NCI-H2171 treated with DMSO at 0.1 percent for 48 hours (cell line): ENCODE measurements at places on chromosomes 4 and X.
A peak's percentile ranks its signal among the peaks of the same experiment; 100 is the strongest.

DNA sequence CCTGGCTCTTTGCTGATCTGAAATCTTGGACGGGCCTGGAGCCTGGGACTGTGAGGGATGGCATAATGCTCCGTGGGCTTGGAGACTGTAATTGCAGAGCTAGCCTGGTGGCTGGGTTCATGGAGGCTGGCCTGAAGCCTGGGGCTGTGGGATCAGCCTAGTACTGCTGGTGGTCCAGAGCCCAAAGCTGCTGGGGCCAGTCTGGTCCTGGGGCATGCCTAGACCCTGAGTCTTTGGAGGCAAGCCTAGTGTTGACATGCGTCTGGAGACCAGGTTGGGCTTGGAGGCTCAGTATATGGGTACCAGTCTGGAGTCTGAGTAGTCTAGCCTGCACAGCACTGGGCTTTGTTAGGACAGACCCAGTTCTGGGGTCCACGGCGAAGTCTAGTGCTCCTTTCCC lies 172.0 kb upstream of the ZC4H2 start:
- no peak for DNase-seq

DNA sequence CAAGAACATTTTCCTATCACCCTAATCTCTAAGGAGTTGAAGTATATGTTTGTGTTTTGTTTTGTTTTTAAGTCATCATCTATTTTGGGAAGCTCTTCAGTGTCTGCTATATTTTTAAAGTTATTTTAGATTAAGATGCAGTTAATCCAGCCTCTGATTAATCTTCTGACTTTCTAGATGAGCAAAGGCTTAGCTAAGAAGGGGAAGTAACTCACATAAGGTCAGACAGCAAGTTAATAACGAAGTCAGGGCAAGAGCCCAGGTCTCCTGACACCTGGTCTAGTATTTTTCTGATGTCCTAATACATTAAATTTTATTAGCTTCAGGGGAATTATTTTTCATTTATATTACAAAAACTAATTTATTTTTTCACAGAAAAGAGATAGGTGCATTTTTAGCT lies 168.5 kb downstream of the SOWAHB start:
- no peak for DNase-seq

- no peak for DNase-seq
Observed at GRCh38 chr4:26127851-26128337, 192.9 kb upstream of the RBPJ start.

DNA sequence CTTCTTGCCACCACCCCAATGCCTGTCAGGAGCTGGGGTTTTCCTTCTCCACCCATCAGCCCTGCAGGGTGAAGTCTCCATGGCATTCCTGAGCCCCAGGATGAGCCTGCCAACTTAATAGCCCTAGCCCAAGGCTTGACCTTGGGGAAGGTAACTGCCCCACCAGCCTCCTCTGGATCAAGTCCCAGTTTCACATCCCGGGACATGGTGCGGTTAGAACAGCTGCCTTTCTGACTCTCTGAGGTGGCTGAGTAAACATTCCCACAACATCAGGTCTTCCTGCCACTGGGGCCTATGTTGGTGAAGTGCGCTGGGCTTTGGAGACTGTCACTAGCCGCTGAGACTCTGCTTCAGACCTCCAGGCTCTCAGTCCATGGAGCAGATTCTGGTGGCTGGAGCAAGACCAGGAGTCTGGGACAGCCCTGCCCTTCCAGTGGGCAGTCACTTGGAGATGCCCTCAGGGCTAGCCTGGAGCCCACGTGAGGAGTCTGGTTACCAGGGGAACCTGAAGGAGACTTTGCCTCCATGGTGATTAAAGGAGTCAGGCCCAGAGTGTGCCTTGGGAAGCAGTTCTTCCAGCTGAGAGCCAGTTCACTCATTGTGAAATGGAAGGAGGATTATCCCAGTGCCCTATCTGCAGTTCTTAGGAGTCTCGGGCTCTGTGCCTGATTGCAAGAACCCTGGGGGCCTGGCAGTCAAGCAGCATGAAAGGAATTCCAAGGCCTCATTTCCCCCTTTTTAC lies 56.8 kb downstream of the SMIM20 start:
- no peak for DNase-seq

- DNase-seq: no peak
Observed at GRCh38 chr4:57055886-57056285, 54.3 kb downstream of the IGFBP7 start.

- DNase-seq: no peak
Observed at GRCh38 chr4:5773271-5773555, 62.2 kb downstream of the EVC start.

DNA sequence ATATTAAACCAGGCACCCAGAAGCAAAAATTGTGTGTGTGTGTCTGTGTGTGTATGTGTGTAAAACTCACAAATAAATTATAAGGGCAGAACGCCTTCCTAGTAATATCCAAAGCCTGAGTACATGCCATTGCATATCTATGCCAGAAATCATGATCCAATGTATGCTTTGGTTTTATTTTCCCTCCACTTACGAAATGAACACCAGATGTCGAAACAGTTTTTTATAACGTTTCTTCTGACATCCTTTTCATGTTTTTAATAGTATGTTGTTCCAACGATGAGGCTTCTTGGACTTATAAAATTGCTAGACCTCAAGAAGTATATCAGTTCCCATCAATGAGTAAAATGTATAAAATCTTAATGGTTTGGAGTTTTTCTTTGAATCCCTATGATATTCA lies 55.4 kb downstream of the KCNIP4 start:
- DNase-seq: no peak

DNA sequence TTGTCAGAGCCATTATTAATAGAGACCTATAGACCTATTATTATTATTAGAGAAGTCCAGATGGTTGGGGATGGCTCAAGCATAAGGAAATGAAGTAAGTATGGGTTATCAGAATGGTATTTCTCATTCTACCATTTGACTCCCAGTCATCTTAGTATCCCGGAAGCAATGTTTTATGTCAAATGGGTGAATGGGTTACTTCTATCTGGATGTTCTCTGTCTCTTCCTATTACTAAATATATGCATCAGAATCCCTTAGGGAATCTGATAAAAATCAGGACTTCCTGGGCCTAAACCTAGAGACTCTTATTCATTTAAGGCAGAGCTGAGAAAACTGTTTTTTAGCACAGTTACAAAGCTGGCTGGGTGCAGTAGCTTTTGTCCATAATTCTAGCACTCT lies 149.9 kb downstream of the SLC10A7 start:
- DNase-seq: no peak

DNA sequence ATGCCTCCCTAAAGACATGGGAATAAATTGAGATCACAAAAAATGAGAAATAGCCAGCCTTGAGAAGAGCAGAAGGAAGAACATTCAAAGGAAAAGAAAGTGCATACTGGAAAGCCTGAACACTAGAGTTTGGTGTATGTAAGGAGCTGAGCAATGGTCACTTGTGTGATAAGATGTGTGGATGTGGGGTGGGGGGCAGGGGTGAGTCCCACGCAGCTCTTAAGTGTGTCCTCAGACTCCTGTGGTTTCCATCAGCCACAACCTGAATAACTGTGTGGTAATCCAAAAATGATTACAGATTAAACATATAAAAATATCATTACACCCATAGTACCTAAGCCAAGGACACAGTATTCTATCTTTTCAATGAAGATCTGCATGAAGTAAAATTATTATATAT lies 59.9 kb downstream of the ELOVL6 start:
- no peak for DNase-seq

DNA sequence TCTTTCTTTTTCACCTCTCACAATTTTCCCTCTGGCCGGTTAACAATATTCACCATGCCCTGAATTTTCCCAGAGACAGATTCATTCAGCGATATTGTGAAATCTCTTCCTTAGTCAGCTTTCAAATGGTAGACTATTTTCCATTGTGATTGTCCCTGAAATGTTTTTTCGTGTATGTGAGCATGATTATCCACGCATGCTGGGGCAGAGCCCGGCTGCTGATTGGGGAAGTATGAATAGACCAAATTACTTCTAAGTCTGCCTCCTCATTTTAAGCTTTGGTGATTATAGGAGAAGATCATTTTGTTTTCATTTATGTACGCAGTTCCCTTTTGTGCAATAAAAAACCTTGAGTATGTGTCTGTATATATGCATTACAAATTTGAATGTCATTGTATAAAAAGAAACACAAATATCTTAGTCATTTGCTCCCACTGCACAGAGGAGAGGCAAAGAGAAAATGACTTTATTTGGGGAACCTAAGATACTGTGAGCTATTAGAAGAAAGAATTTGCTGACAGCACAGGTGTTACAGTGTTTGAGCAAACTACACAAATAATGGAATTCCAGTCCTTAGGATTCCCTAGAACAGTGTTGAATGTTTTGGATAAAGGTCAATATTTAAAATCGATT lies 11.3 kb downstream of the DTHD1 start:
- DNase-seq: no peak

- DNase-seq: no peak
Observed at GRCh38 chrX:119659522-119659921, 33.4 kb downstream of the SEPTIN6 start.

DNA sequence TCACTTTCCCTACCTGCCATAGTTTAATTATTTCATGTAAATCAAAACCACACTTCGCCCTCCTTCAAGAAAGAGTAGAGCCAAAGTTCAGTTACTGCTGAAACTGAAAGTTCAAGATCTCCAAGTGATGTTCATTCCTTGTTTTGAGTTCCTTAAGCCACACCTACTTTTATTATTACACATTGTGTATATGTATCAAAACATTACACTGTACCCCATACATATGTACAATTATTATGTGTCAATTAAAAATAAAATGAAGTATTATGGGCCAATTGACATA lies 892.3 kb upstream of the NDST4 start:
- DNase-seq: no peak

GRCh38 chr4:175447016-175447415 lies 365.0 kb downstream of the GPM6A start:
- no peak for DNase-seq

GRCh38 chr4:69787879-69788278 lies 27.5 kb upstream of the SULT1B1 start:
- DNase-seq: no peak

GRCh38 chr4:152374153-152374552 lies 161.7 kb downstream of the FBXW7 start:
- no peak for DNase-seq

GRCh38 chrX:74343343-74344279 lies 39.6 kb downstream of the ZCCHC13 start:
- DNase-seq: peak; percentile 79

- no peak for DNase-seq
Observed at GRCh38 chrX:24528605-24529004, 63.5 kb downstream of the PDK3 start.

DNA sequence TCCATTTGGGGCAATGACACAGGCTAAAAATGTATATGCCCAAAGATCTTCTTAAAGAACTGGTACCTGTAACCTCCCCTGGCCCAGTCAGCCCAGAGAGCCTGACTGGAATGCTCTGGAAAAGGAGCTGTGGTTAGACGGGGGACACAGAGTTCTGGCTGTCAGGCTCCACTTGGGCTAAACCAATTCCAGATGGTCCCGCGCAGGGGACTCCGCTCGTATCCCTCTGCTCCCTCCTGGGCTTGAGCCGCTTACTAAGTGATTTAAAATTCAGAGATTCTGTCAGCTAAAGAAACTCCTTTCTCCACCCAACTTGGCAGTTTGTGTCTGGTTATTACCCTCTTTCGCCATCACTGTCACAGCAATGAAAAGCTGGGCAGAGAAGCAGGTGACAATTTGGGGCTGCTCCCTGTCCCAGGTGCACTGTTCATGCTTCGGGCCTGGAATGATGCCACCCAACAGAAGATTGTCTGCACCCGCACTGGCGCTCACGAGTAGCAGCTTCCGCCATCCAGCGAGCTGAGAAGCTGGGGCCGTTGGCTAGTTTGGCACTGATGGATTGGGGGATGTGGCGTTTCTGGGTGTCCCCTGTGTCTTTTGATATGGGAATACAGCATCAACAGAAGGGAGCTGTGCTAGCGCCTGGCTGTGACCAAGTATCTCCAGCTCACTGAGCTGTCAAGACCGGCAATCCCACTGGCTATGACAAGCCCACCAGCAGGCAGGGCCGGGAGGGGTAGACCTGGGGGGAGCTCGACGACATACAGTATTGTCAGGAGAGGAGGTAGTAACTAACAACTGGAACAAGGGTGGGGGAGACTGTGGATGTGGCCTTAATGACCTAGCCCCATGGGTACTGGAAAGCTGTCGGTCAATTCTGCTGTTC lies 6.7 kb upstream of the IRAK1 start:
- no peak for DNase-seq

DNA sequence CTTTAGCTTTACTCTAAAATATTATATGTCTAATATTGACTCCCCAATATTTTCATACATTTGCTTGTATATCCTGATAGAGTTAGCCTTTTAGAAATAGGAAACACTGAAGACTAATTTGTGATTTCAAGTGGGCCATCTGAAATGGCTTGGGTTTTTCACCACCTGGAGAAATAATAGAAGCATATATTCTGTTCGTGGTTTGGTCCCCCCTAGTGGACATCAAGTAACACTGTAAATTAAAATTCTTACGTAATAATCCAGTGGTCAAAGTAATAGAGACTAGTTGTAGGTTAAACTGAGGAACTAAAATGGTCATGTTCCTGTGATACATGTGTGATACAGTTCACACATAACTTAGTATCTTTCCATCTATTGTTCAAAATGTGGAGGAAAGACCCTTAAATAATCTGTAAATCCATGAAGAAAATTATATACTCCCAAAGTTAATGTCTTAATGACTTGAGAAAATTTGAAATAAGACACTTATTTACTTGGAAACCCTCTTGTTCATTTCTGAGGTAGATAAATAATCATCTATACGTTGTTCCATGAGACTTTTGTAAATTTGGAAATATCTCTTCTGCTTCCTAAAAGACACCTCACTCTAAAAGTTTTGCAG lies 79.8 kb upstream of the SMARCAD1 start:
- DNase-seq: peak; percentile 40

GRCh38 chrX:13533726-13534125 lies 35.7 kb upstream of the EGFL6 start:
- no peak for DNase-seq

- DNase-seq: no peak
Observed at GRCh38 chr4:139562067-139562684, 6.2 kb upstream of the SETD7 start.

DNA sequence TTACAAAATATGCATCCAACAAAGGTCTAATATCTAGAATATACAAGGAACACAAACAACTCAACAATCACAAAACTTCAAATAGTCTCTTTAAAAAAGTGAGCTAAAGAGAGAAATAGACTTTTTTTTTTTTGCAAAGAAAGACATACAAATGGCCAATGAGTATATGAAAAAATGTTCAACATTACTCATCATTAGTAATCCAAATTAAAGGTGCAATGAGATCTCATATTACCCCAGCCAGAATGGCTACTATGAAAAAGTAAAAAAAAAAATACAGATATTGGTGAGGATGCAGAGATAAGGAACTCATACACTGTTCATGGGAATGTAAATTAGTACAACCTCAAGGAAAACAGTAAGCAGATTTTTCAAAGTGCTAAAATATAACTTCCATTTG lies 24.1 kb downstream of the AGTR2 start:
- DNase-seq: no peak

DNA sequence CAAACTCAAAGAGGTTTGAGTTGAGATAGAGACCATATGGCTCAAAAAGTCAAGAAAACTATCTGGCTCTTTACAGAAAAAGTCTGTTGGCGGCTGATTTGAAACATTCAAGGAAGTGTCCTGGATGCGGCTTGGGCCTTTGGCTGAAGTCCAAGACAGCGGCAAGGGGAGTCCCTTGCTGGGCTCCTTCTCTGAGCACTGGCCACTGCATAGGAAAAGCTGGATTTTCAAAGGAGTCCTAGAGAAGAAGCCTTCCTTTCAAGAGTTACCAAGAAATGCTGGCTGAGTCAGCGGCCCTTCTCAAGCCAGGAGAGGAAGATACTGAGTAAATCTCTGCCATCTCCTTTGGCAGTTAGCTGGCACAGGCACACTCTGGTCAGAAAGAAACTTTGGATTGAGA lies 12.1 kb downstream of the APLN start:
- no peak for DNase-seq

- DNase-seq: no peak
Observed at GRCh38 chr4:189548484-189549125, 392.1 kb upstream of the FRG1 start.
